Amniotic stem cell (primary cell): ENCODE measurements at places on chromosomes 16 and 17.

DNA sequence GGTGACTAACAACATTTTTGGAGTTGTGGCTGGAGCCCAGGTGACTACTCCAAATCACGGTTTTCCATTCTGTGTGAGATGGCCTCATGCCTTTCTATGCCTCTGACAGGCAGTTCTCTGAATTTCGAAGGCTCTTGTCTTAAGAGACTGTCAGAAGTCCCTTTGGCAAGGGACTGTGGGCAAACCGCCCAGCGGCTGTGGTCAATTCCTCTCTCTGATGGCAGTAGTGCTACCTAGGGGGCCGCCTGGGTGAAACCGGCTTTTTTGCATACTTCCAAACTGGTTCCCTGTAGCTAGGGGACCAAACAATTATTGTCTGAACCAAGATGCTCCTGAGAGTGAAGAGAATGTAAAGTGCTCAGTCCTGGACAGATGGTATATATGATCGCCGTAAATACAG, 86.3 kb downstream of the SDR42E1 start:
- DNase-seq: no peak

DNA sequence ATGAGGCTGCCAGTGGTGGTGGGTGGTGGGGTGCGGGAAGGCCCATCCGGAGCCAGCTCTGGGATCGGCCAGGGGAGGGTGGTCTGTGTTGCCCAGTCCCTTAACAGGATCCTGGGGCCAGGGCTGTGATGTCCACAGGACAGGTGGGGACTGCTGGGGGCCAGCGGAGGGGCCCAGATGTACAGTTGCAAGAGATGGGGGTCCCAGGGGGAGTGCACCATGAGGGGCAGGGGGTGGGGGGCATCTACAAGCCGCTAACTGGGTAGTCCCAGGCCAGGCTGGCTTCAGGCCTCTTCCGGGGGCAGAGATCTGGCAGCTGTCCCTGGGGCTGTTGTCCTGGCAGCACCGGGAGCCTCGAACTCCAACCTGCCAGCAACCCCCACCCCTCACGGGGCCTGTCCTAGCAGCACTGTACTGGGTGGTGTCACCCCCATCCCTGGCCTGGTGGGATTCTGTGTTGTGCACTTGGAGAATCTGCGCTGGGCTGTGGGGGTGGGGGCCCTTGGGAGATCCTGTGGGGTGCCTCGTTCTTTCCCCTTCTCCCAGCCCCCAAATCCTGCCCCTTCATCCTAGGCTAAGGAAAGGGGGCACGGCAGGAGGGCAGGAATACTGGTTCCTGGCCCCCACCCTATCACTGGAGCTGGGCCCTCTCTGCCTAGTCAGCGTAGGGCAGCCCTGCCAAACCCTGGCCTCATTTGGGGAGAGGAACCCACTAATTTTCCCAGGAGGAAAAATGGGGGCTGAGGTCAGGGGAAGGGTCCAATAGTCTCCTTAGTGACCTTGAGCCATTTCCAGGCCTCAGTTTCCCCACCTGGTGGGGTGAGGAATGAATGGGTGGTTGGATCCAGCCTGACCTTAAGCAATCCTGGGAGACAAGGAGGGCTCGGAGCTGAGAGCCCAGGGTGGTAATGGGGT, 1.4 kb downstream of the MTSS2 start:
- DNase-seq: no peak

DNA sequence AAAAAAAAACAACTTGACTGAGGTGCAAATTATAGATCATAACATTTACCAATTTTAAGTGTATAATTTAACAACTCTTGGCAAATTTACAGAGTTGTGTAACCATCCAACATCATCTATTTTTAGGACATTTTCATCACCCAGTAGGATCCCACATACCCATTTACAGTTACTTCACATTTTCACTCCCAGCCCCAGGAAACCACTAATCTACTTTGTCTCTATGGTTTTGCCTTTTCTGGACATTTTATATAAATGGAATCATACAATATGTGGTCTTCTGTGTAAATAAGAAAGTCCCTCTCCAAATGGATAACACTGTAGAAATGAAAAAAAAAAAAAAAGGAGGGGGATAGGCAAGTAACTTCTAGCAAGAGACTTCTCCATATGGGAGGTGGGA, 26.1 kb upstream of the XYLT1 start:
- DNase-seq: no peak

DNA sequence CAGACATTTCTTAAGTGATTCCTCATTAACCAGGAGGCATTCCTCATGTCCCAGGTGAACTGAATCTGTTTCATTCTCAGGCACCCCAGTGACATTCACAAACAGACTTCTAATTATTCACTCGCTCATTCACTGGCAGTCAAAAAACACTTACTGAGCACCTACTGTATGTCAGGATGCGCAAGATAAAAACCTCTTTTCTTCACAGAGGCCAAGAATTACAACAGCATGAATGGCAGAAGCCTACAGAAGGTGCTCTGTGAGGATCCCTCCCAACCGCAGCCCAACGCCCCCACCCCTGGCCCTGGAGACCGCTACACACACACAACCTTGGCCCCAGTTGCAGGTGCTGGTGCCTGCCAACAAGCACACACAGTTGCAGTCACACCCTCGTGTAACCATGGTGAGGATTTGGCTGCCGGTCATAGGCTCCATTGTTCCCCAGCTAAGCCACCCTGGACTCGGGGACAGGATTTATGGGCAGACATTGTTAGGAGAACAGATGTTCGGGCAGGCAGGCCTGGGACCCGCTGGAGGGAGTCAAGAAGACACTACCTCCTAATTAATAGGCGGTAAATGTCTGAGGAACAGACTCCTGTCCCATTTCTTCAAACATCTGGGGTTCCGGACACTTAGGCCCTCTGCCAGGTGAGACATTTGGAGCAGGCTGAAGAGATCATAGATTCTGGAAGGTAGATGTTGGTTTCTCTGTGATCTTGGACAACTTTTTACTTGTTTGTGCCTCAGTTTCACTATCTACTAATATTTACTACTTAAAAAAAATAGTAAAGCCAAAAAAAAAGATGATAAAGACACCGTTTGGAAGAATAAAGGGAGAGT, 43.2 kb downstream of the CUEDC1 start:
- DNase-seq: no peak

GRCh38 chr16:25078386-25078978, 33.1 kb upstream of the LCMT1 start:
- no peak for DNase-seq

DNA sequence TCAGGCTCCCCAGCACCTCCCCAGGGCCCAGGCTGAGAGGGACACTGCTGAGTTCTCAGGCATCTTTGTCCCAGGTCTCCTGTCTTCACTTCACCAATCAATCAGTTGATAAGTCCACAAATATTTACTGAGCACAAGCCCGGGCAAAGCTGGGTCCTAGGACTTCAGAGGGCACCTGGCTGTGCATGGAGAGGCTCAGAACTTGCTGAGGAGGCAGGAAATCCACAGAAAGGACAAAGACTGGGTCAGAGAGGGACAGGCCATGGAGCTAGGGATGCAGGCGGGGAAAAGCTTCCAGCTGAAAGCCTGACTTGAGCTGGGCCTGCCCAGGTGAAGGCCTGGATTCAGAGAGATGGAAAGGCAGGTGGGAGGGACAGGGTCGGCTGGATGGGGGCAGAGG, 33.2 kb upstream of the C1QL1 start:
- DNase-seq: no peak

GRCh38 chr17:72972263-72972951, 120.1 kb downstream of the SLC39A11 start:
- DNase-seq: no peak
